Tongue (tissue), 3 donors: ENCODE measurements at places on chromosomes 2 and 18. TPM values are rescaled to one million over a fixed set of nuclear protein-coding genes. Genes with fewer than 3 reads are reported as not detected.

SERPINB3 gene
- total RNA-seq = 1.3 TPM

NIFK gene
- 54.8 TPM for total RNA-seq

TMEFF2 gene
- 0.41 TPM for total RNA-seq

MRPL33 gene
- 168 TPM for total RNA-seq

CCDC85A gene
- 7.5 TPM for total RNA-seq

GCG gene
- total RNA-seq = not detected

EHD3 gene
- 11.4 TPM for total RNA-seq

GALNT13 gene
- total RNA-seq = 1.1 TPM

CNGA3 gene
- total RNA-seq = 0.51 TPM

EPB41L3 gene
- 50.1 TPM for total RNA-seq

ZAP70 gene
- total RNA-seq = 3.7 TPM

IL36G gene
- not detected for total RNA-seq

KRCC1 gene
- 25.3 TPM for total RNA-seq

LYPD1 gene
- 3.6 TPM for total RNA-seq

DUSP19 gene
- 5.8 TPM for total RNA-seq

CDH2 gene
- 6.5 TPM for total RNA-seq

VWC2L gene
- not detected for total RNA-seq

KCNJ13 gene
- total RNA-seq = not detected

CNTNAP5 gene
- total RNA-seq = 1.7 TPM

PLB1 gene
- 2.4 TPM for total RNA-seq

ACTG2 gene
- 7.9 TPM for total RNA-seq

SNTG2 gene
- 2.7 TPM for total RNA-seq

CCDC141 gene
- 39.1 TPM for total RNA-seq
